Hippocampal formation (tissue), 2 donors: ENCODE measurements at places on chromosomes 5 and 9.

DNA sequence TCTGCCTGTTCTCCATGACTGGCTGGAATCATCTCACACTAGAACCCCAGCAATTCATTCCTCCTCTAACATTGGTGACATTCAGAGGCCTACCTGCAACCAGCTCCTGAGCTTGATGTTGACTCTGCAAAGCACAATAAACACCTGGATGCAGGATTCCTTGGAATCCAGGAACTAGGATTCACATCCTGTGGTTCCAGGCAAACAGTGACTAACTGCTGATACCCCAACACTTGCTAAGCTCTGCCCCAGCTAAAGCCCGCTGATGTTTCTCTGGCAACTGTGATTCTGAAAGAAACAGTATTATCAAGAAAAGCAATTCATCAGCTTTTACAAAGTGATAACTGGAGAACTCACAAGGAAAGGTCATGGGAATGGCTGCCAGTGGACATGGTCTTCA lies 29.2 kb downstream of the SUSD1 start:
- DNase-seq, result no peak

- no peak for DNase-seq
These were observed 1.1 kb downstream of the IL4 start for GRCh38 chr5:132674671-132675506.

GRCh38 chr5:170495825-170496661 lies 7.8 kb upstream of the KCNIP1 start:
- DNase-seq, result no peak

GRCh38 chr5:74120585-74120984 lies 494.6 kb downstream of the ARHGEF28 start:
- DNase-seq, result no peak

DNA sequence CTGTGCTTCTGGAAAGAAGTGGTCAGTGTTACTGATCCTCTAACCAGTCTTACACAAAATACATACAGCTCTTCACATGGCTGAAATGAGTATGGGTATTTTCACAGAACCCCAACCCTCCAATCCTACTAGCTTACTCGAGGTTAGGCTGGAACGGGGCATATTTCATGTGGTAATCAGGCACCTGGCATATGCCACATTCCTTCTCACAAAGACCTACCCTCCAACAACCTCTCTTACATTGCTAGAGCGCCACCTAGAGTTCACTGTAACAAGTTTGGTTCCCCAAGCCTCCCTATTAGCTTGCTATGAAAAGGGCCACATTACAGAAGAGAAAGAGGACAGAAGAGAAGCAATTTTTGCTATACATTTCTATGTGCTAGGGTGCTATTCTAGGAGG lies 597.3 kb downstream of the PRELID2 start:
- DNase-seq, result no peak
